PC-9 (cell line): ENCODE measurements at places on chromosomes 2 and 18. TPM values are rescaled to one million over a fixed set of nuclear protein-coding genes. Genes with fewer than 3 reads are reported as not detected.
A peak's percentile ranks its signal among the peaks of the same experiment; 100 is the strongest.

SCN3A gene
- not detected in 2 replicates for total RNA-seq

AQP12A gene
- total RNA-seq, result not detected in 2 replicates

EFHD1 gene
- 10.6 and 15.0 TPM in 2 replicates for total RNA-seq

- H3K4me3 ChIP-seq, result no peak overlapping the region
- no peaks in the 10 kb centered on the region for H3K27me3 ChIP-seq
- no peaks in the 10 kb centered on the region for H3K36me3 ChIP-seq
- no peaks in the 10 kb centered on the region for H3K4me1 ChIP-seq
- no peak overlapping the region for H3K27ac ChIP-seq
These were observed 23.7 kb upstream of the DSC2 start for GRCh38 chr18:31125878-31126277.

ANKZF1 gene
- 62.2 and 65.1 TPM in 2 replicates for total RNA-seq

RMC1 gene
- total RNA-seq, result 14.5 and 19.6 TPM in 2 replicates

VWA3B gene
- total RNA-seq, result not detected in 2 replicates

DNA sequence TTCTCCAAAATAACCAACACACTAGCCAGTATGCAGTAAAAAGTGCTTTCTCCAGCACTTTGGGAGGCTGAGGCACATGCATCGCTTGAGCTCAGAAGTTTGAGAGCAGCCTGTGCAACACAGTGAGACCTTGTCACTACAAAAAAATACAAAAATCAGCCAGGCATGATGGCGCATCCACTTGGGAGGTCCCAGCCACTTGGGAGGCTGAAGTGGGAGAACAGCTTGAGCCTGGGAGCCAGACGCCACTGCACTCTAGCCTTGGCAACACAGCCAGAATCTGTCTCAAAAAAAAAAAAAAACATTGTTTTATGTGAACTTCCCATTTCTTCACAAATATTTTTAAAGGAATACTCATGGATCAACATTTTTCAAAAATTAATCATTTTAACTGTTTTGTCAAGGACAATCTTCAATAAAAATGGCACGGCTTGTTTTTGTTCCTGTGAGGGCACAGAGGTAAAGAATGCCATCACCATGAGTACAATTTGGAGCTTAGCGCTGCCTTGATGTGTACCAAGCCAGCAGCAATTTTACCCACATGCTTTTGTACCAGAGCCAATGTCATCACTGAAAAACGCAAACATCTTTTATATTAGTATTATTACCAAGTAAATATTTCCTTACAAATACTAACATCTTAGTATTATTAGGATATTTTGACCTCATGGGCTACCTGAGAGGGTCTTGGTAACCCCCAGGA lies 26.7 kb downstream of the RAB1A start:
- no peaks in the 10 kb centered on the region for H3K27me3 ChIP-seq
- peaks cover 32% of the 10 kb centered on the region; the same call in 1 of the 2 replicates for H3K36me3 ChIP-seq
- H3K4me1 ChIP-seq, result no peaks in the 10 kb centered on the region
- no peak for DNase-seq

DNA sequence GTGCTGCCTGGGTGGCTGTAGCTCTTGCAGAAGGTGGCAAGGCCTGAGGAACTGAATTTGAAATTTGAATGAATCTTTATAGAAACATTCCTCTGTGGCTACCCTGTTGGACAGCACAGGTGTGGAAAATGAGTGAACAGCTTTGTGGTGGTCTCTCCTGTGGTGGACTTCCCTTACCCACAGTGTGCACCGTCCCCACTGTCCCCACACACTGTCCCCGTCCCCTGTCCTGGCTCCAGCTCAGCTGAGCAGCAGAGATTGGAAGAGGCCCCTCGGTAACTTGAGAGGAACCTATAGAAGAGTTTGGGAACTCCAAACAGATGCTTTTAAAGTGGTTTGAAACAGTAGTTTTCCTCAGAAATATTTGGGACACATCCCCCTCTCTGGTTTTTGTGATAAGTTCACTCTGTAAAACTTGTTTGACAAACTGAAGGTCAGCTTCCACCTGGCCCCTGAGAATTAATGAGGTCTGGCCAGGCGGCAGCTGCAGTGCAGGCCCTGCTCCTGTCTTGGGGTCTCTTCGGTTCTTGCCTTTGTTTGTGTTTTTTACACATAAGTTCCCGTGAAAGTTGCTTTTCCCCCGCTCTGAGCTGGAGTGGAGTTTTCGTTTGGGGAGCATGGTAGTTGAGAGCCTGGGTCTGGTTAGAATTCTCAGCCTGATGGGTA lies 63.2 kb downstream of the ASAP2 start:
- H3K36me3 ChIP-seq, result peaks cover 4% of the 10 kb centered on the region; the same call in 1 of the 2 replicates
- no peak for DNase-seq
- peaks cover 30% of the 10 kb centered on the region for H3K4me1 ChIP-seq
- H3K27me3 ChIP-seq, result no peaks in the 10 kb centered on the region
- no peak overlapping the region for H3K4me3 ChIP-seq

GRCh38 chr18:13226533-13227144 lies 8.1 kb downstream of the LDLRAD4 start:
- H3K27ac ChIP-seq, result no peak overlapping the region
- H3K36me3 ChIP-seq, result no peaks in the 10 kb centered on the region
- DNase-seq, result no peak
- H3K27me3 ChIP-seq, result peaks cover 79% of the 10 kb centered on the region
- H3K4me1 ChIP-seq, result no peaks in the 10 kb centered on the region
- H3K4me3 ChIP-seq, result no peak overlapping the region

MAP3K19 gene
- not detected in 2 replicates for total RNA-seq

DNA sequence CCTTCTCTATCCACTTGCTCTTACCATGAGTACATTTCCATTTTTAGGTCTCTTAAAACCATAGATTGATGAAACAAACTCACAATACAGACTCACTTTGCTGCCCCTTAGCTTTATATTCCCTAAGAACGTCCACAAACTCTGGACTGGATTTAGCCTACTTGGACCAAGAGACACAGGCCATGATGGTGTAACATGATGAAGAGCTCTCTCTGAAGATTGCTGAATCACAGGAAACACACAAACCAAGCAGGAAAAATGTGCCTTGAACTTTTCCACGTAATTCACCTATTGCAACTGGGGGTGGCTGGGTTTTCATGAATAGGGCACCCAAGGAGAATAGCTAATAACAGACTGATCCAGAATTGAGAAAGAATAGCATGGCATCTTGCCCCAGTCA lies 201.7 kb upstream of the RBBP8 start:
- H3K27me3 ChIP-seq, result no peaks in the 10 kb centered on the region
- no peak overlapping the region for H3K4me3 ChIP-seq
- H3K4me1 ChIP-seq, result no peaks in the 10 kb centered on the region
- no peaks in the 10 kb centered on the region for H3K36me3 ChIP-seq
- no peak overlapping the region for H3K27ac ChIP-seq

SLC19A3 gene
- total RNA-seq, result 4.3 and 4.5 TPM in 2 replicates

DNA sequence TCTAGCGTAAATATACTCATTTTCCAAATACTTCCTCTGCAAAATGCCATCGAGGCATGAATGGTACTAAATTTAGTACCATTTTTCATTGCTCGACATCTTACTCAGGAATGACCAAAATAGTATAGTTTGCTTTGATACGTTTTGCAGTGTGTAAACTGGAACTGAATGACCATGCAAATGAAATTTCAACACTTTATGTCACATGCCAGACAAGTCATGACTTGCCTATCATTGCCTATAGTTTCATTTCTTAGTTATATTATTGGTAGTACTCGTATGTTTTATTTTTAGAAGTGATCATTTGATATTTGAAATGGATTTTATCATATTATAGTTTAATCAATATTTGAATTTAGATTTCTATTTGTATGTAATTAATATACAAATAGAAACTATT lies 9.1 kb downstream of the MSTN start:
- no peaks in the 10 kb centered on the region for H3K27me3 ChIP-seq
- no peak overlapping the region for H3K4me3 ChIP-seq
- DNase-seq, result no peak
- H3K36me3 ChIP-seq, result no peaks in the 10 kb centered on the region
- H3K27ac ChIP-seq, result no peak overlapping the region

GRCh38 chr2:51697095-51697494 lies 665.2 kb upstream of the NRXN1 start:
- H3K36me3 ChIP-seq, result no peaks in the 10 kb centered on the region
- H3K4me3 ChIP-seq, result no peak overlapping the region
- H3K4me1 ChIP-seq, result no peaks in the 10 kb centered on the region
- DNase-seq, result no peak
- H3K27me3 ChIP-seq, result no peaks in the 10 kb centered on the region

DNA sequence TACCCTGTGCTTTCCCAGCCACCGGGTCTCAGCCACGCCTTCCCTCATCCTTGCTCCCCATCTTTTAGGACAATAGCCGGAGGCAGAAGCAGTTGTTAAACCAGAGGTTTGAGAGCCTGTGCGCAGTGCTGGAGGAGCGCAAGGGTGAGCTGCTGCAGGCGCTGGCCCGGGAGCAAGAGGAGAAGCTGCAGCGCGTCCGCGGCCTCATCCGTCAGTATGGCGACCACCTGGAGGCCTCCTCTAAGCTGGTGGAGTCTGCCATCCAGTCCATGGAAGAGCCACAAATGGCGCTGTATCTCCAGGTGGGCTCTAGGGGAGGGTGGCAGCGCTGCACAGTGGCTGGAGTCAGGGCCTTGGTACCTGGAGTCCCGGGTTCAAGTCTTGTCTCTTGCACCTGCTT lies 2.7 kb downstream of the UCN start:
- no peaks in the 10 kb centered on the region; the same call in 1 of the 2 replicates for H3K4me1 ChIP-seq
- no peaks in the 10 kb centered on the region for H3K27me3 ChIP-seq
- H3K36me3 ChIP-seq, result no peaks in the 10 kb centered on the region
- no peak for DNase-seq
- no peak overlapping the region for H3K27ac ChIP-seq
- no peak overlapping the region for H3K4me3 ChIP-seq

DNA sequence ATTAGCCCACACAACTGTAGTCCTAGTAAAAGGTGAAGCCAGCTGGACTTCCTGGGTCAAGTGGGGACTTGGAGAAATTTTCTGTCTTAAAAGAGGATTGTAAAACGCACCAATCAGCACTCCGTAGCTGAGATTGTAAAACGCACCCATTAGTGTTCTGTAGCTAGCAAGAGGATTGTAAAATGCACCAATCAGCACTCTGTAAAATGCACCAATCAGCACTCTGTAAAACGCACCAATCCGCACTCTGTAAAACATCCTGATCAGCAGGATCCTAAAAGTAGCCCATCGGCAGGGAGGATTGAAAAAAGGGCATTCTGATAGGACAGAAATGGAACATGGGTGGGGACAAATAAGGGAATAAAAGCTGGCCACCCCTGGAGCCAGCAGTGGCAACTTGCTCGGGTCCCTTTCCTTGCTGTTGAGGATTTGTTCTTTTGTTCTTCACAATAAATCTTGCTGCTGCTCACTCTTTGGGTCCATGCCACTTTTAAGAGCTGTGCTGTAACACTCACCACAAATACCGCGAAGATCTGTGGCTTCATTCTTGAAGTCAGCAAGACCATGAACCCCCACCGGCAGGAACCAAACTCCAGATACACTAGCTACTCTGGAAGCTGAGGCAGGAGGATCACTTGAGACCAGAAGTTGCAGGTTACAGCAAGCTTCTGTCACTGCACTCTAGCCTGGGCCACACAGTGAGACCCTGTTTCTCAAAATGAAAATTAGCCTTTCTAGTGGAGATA lies 102.6 kb downstream of the HS6ST1 start:
- DNase-seq, result no peak
- H3K4me1 ChIP-seq, result no peaks in the 10 kb centered on the region
- H3K27me3 ChIP-seq, result peaks cover 11% of the 10 kb centered on the region; the same call in 1 of the 2 replicates

- no peaks in the 10 kb centered on the region for H3K27me3 ChIP-seq
- H3K27ac ChIP-seq, result peak overlapping the region; percentile 86
- peak overlapping the region; percentile 47; the same call in 1 of the 2 replicates for H3K4me3 ChIP-seq
These were observed 16.3 kb upstream of the RMND5A start for GRCh38 chr2:86703704-86704361.

DNA sequence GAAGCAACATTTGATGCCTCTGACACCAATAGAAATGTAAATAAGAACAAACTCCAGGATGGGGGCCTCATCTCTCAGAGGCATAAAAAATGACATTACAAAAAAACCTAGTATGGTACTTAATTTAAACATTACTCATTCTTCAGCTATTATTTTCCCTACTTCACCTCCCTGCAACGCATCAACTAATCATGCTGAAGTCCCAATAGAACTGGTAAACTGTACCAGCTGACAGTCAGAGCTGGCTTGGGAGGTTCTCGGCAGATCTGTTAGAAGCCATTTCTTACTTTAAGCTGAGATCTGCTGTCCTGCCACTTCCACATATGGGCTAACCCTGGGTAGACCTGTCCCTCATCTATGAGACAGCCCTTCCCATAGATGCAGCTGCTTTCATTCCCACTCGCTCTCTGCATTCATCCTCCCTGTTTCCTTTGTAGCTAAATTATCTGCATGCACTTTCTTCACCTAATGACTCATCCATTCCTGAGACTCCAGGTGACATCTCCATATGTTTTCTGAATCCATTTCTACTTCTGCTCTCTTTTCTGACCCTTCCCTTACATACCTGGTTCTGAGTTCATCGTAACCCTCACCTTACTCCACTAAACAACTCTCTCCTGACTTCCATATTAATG lies 108.1 kb downstream of the AOX1 start:
- H3K36me3 ChIP-seq, result no peaks in the 10 kb centered on the region
- H3K4me1 ChIP-seq, result peaks cover 14% of the 10 kb centered on the region
- peak overlapping the region; percentile 14; the same call in 1 of the 2 replicates for H3K27ac ChIP-seq

DNA sequence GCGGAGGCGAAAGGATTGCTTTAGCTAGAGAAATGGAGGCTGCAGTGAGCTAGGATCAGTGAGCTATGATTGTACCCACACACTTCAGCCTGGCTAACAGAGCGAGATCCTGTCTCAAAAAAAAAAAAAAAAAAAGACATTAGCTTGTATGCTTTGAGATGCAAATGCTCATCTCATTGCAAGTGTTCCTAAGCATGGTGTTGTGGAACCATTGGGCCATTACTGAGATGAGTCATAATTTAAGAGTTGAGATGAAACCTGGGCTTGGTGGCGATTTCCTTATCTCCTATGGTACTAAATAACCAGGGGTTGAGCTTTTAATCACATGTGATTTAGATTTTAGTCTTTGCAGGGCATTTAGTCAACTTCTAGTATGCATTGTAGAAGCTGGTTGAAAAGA lies 2.2 kb downstream of the PLEKHA3 start:
- peaks cover 51% of the 10 kb centered on the region for H3K4me1 ChIP-seq
- H3K27me3 ChIP-seq, result no peaks in the 10 kb centered on the region
- H3K27ac ChIP-seq, result no peak overlapping the region
- no peak for DNase-seq

MBP gene
- 37.9 and 44.4 TPM in 2 replicates for total RNA-seq

DNA sequence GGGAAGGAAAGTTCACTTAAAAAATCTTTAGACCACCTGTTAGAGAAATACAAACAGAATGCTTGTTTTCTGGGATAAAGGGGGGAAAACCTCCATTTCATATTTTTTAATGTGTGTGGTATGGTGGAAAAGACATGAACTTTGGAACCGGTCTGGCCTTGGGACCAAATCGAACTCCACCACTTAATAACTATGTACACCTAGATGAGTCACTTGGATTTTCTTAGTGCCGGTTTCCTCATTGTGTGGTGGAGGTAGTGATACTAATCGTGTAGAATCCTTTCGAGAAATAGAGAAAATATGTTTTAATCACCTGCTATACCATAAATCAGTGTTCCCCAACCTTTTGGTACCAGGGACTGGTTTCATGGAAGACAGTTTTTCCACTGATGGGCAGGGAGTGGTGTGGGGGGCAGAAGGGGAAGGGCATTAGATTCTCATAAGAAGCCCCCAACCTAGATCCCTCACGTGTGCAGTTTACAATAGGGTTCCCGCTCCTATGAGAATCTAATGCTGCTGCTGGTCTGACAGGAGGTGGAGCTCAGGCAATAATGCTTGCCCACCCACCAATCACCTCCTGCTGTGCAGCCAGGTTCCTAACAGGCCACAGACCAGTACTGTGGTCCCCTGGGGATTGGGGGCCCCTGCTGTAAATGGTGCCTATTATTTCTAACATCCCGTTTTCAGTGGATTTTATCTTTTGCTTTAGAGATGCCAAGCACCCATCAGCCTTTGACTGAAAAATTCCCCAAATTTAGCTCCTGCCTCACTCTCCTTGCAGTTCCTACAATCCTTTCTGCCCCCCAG lies 308.8 kb downstream of the PRKCE start:
- peaks cover 63% of the 10 kb centered on the region for H3K4me1 ChIP-seq
- DNase-seq, result peak; percentile 91
- H3K36me3 ChIP-seq, result no peaks in the 10 kb centered on the region
- H3K27me3 ChIP-seq, result no peaks in the 10 kb centered on the region
- no peak overlapping the region for H3K4me3 ChIP-seq
